Activated CD8-positive, alpha-beta memory T cell treated with anti-CD3 and anti-CD28 coated beads for 1 hour (primary cell): ENCODE measurements at places on chromosomes 4 and X.

DNA sequence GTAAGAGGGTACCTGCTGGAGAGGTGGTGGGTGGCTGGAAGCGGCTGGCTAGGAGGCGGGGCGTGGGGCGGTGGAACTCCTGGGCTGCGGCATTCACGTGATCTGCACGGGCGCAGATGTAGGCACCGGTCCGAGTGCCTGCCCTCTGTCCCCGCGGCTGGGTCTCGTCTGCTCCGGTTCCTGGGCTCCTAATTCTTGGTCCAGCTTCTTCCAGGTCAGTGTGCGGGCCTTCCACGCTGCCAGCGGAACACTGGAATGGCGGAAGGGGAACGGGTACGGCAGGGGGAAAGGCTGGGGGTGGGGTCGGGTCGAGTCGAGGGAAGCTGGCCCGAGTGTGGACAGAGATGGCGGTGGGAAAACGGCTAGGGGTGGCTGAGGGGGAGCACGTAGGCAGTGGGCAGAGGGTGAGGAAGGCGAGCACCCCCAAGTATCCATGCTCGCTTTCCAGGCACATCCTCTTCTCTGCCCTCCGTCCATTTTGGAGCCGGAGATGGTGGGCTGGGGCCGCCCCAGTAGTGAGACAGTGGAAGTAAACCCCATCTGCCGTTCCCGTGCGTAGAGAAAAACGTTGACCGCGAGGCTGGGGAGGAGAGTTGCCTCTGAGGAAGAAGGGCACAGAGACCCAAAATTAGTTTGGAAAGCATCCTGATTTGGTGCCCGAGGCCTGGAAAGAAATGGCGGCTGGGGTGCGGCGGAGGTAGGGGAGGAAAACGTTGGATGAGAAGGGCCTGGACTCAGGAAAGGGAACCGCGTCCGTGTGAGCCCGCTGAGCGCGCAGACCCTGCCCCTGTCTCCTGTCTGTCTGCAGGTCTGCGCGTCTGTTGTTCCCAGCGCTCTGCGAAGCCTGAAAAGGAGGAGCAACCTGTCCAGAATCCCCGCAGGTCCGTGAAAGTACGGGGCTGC lies at the start of gene TCEAL4:
Gene TCEAL4, plus strand, starts transcription at position 105 of the 903 bp plus-strand sequence. CDS start 1,161 bp downstream, outside the sequence.
- DNase-seq, result no peak

- DNase-seq, result no peak
These were observed 100.1 kb downstream of the PPARGC1A start for GRCh38 chr4:23789762-23790161.

DNA sequence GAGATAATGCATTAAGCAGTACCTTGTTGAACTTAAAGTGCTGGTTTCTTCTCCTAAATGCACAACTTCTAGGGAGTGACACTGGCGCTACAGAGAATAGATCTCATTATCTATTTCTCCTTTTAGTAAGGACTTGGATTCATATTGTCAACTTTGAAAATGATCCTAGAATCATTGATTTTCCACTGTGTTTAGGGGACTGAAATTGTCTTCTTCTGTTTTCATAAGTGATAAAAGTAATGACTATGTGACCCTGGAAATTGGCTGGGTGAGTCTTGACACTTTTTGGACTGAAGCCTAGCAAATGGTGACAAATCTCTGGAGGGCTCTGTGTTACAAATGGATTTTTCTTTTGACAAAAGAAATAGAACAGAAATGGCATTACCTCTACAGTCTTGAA lies 167.8 kb downstream of the NDST4 start:
- no peak for DNase-seq

DNA sequence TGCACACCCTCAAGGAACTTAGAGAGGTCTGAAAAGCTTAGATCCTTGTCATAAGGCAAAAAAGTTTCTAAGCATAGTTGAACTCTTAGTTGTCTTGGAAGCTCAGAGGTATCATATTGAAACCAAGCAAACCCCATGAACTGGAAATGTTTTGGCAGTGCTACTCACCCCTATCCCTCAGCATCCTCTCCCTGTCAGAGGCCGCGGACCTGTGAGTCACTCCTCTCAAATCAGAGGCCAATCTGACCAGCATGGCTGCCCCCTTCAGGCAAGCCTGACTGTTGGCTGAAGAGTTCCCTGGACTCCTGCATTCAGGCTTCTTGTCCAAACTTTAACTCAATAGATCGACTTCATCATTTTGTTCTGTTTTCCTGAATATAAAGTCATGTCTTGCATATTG lies 69.4 kb downstream of the KCNIP4 start:
- DNase-seq, result no peak

GRCh38 chr4:3482707-3483106 lies 19.6 kb downstream of the DOK7 start:
- no peak for DNase-seq

DNA sequence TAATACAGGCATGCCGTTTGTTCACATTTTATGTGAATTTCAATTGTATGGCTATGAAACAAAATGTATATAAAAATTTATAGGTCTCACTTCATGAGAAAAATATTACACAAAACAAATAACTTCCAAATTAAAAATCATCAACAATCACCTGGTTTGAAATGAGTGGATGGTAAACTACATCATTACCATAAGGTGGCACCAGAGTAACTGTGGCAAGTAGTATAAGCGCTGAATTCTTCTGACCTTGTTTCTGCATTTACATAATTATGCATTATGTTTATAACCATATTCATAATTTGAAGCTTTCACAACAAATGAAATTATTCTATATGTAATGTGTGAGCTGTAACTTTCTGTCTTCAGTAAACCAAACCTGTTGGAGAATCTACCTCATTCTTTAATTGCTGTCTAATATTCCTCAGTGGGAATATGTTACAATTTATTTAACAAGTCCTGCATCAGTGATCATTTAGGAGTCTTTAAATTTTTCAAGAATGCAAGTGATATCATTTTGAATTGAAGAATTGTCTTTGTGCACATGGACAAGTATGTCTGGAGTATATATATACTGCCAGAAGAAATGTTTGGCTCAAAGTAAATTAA lies 55.2 kb downstream of the MMRN1 start:
- DNase-seq, result no peak

- no peak for DNase-seq
These were observed 62.6 kb downstream of the NSUN7 start for GRCh38 chr4:40812386-40812785.
